ENCODE measurements at places on chromosomes 7 and 10.
A peak's percentile ranks its signal among the peaks of the same experiment; 100 is the strongest.

- DNase-seq: no peak
These were observed 438.6 kb downstream of the TNS3 start for GRCh38 chr7:47143339-47143738.

DNA sequence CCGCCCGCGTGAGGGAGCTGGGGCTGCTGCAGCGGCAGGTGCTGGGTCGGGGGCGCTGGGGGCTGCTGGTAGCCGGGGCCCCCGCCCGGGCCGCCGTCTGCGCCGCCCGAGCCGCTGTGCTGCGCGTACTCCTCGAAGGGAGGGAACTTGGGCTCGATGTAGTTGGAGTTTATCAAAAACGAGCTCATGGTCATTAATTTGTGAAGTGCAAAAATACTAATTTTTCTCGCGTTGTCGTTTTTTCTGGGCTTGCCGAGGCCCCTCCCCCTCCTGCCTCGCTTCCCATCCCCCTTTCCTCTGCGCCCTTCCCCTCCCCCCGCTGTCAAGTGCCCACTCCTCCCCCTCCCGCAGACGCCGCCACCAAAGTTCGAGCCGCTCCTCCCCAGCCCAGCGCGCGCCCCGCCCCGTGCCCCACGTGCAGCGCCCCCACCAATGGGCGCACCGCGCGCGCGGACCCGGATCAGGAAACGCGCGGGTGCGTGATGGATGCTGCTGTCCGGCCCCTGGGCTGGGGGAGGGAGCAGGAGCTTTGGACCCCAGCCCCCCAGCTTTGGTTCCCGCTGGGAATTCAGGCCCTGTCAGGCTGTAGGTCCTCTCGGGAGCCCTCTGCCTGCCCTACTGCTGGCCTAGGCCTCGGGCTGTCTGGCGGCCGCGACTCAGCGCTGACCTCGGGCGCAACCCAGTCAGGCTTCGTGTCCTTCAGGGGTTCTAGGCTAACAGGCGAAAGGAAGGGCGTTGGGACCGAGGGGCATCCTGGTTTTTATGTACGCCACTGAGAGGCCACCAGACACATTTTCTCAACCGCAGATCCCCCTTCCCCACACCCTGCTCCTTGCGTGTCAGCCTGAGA lies at the start of gene HOXA4:
Gene HOXA4, minus strand, starts transcription at position 218 of the 850 bp plus-strand sequence. Its CDS starts 24 bp downstream, at position 194.
- peak; percentile 88 for DNase-seq

DNA sequence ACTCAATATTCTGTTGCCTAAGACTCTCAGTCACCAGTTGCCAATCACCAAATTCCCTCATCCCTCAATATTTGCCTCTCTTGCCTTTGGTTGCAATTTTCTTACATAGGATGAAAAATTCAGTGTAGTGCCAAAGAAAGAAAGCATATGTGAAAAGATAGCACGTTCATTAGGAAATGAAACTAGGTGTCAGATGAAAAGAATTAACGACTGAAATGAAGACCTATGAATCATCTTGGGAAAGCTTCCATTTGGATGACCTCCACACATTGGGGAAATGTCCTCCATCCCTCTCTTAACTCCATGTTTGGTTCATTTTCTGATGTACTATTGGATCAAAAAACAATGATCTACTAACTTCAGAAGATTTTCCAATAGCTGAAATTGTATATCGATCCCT lies 145.1 kb upstream of the MEOX2 start:
- no peak for DNase-seq

- no peak for DNase-seq
These were observed 5.3 kb downstream of the PITX3 start for GRCh38 chr10:102236006-102236405.

GRCh38 chr7:128757203-128757602 lies 18.0 kb downstream of the CALU start:
- DNase-seq: no peak

- DNase-seq: no peak
These were observed 218.0 kb upstream of the IGFBP3 start for GRCh38 chr7:46139079-46139478.

DNA sequence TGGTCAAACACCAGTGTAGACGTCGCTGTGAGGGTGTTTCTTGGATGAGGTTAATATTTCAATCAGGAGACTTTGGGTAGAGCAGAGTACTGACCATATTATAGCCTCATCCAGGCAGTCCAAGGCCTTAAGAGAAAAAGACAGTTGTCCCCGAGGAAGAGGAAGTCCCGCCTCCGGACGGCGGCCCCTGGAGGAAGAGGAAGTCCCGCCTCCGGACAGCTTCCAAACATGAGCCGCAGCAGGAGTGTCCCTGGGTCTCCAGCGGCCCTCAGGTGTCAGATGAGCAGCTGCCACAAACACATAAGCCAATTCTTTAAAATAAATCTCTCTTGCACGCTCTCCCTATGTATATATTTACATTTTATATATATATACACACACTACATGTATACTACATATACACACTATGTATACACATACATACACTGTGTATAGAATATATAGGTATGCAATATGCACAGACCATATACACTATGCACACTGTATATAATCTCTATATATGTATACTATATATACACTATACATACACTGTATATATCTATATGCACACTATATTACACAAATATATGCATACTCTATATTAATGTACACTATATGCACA lies 37.5 kb downstream of the PWWP2B start:
- no peak for DNase-seq

- DNase-seq: no peak
These were observed 196.3 kb downstream of the TNS3 start for GRCh38 chr7:47385536-47386125.

GRCh38 chr10:62046522-62047227 lies 145.2 kb downstream of the ARID5B start:
- DNase-seq: no peak

GRCh38 chr10:11687357-11687771 lies 54.8 kb upstream of the ECHDC3 start:
- DNase-seq: no peak

DNA sequence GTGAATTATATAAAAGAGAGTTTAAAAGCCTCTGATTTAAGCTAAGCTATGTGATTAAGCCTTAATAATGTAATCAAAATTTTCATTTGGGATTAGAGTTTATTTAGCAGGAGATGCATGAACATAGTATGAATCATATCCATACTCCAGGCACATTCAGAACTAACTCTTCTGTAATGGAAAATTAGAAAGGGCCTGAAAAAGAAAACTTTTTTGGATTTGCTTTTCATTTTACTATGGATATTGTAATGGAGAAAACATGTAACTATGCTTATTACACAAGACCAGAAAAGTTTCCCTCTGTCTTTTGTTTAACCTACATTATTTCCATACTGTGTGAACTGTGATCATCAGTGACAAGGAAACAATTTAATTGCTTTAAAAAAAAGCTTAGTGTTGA lies 22.0 kb downstream of the TES start:
- no peak for DNase-seq

DNA sequence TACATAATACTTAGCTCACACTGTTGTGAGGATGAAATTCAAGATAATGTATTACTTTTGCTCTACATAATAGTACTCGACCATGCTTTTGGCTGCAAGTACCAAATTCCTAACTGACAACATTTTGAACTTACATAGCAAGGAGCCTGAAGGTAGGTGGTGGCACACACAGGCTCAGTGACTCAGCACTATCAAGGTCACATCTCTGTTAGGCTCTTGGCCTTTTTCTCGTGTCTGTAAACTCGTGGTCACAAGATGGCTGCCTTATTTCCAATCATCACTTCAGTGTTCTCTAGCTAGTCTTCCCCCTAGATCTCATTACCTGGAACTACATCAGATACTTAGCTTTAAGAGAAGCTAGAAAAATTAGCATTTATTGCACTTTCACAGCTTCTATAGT lies 61.4 kb upstream of the ABCB5 start:
- DNase-seq: no peak

DNA sequence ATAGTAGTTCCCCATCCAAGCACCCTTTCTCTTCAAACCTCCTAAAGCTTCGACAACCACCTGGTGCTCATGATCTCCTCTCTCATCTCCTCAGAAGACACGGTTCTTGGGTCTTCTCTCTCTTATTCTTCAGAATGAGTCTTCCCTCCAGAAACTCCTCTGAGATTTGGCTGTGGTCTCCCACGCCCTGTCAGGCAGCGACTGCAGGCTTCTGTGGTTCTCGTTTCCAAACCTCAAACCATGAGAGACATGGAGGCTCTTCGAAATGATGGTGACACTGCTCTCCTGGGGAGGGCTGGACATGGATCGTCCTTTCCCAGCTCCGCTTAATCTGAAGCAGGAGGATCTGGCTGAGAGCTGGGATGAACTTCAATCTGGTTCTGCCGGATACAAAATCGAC lies 78.6 kb upstream of the PITRM1 start:
- no peak for DNase-seq

GRCh38 chr7:106101726-106102125 lies 10.4 kb downstream of the SYPL1 start:
- DNase-seq: no peak

DNA sequence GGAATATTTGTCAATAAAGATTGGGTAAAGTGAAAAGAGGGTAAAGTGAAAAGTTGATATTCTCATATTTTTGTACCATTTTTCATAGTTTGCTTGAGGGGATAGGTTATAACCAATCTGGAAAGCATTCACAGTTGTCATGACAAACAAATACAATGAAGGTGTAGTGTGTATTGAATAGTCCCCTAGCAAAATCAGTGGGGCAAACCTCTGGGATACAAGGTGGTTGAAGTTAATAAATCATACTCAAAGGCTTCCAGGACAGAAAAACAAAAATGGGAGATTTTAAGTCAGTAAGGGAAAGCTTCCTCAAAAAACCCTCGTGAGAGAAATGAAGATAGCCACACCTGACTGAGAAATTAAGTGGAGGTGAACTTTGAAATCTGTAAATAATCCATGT lies 39.4 kb downstream of the PHTF2 start:
- DNase-seq: no peak

DNA sequence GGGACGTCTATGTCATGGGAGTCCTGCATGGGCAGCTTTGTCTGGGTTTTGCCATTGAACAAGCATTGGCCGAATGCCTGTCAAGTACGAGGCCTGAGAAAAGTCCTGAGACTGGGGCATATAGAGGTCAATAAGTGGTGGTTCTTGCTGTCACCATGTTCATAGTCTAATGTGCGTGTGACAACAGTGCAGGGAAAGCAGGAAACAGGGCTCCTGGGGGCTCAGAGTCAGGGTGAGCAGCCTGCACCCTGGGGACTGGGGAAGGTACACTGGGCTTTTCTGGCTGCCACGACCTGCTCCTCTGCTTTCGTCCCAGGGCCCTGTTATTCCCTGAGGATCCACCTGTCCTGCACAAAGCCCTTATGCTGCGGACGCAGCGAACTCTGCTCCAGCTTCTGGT lies 21.3 kb downstream of the FAM241B start:
- DNase-seq: no peak

DNA sequence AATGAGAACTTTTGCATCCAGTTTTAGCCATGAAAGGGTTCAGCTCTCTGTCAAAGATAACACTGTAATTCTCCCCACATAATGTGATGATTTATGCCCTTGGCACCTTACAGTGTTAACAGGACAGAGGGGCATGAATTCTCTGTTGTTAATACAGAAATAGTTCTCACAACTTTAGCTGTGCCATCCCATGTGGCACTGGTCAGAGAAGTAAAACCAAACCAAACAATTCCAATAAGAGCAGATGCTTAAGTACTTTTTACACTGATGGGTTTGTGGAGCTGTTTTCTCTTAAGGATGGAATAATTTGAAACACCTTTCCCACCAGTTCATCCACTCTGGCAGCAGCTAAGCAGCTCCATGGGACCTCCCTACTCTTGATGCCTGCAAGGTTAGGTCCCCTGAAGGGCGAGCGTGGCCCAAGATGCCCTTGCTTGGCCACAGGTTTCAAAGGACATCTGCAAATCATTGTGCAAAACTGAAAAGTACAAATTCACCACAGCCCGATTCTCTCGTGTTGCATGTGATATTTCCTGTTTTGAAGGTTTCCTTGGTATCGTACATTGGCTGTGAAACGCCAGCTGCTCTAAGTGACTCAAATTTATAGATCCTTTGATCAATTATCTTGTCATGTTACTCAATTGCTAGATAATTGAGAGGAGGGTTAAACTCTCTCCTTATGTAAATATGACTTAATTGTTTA lies 82.5 kb upstream of the CREB5 start:
- no peak for DNase-seq

GRCh38 chr7:141071260-141071854 lies 2.5 kb upstream of the TMEM178B start:
- peak; percentile 45 for DNase-seq

- no peak for DNase-seq
These were observed 2.3 kb upstream of the MIOS start for GRCh38 chr7:7564323-7564780.

Measured in testis (tissue), 5 donors.